Uterus (tissue), 4 donors: ENCODE measurements at places on chromosomes 12 and 14. TPM values are rescaled to one million over a fixed set of nuclear protein-coding genes. Genes with fewer than 3 reads are reported as not detected.

The GDF3 gene
- not detected for total RNA-seq

The SARNP gene
- total RNA-seq, result 60.8 TPM

The AVPR1A gene
- total RNA-seq, result 59.9 TPM

The LRRK2 gene
- total RNA-seq, result 32.8 TPM

The DAO gene
- not detected for total RNA-seq

The CAMKK2 gene
- total RNA-seq, result 7.9 TPM

The LRRC9 gene
- not detected for total RNA-seq

The P2RX2 gene
- total RNA-seq, result not detected

The MIP gene
- not detected for total RNA-seq

The NPFF gene
- not detected for total RNA-seq

The SLC35F4 gene
- total RNA-seq, result 0.88 TPM

The ANO4 gene
- 18.5 TPM for total RNA-seq

The LMNTD1 gene
- not detected for total RNA-seq

The CLEC1B gene
- total RNA-seq, result not detected

The TULP3 gene
- total RNA-seq, result 20.6 TPM

The COX8C gene
- total RNA-seq, result not detected

The GSC gene
- 0.58 TPM for total RNA-seq

The PTCSC3 gene
- total RNA-seq, result not detected

The CCDC60 gene
- not detected for total RNA-seq

The CCDC88C gene
- 3.2 TPM for total RNA-seq

The HRK gene
- total RNA-seq, result 1.5 TPM

The NRXN3 gene
- total RNA-seq, result 2.9 TPM

The TAS2R7 gene
- total RNA-seq, result not detected

The AKAP6 gene
- total RNA-seq, result 34.4 TPM

The CELA1 gene
- total RNA-seq, result not detected

The FAM186B gene
- not detected for total RNA-seq

The CACNA1C gene
- total RNA-seq, result 45.3 TPM

The GRIP1 gene
- total RNA-seq, result 74.8 TPM

The RNASE2 gene
- total RNA-seq, result 0.51 TPM

The STRN3 gene
- total RNA-seq, result 82.0 TPM

The MYH6 gene
- total RNA-seq, result not detected

The OAS1 gene
- total RNA-seq, result 19.8 TPM

The ZCRB1 gene
- total RNA-seq, result 31.6 TPM

The PSMA3 gene
- total RNA-seq, result 61.2 TPM

The KRT82 gene
- total RNA-seq, result not detected

The KRT5 gene
- not detected for total RNA-seq

The WDR89 gene
- total RNA-seq, result 20.3 TPM

The PLD4 gene
- not detected for total RNA-seq

The NXPH4 gene
- total RNA-seq, result 6.3 TPM

The C12orf56 gene
- not detected for total RNA-seq

The GLIPR1L1 gene
- total RNA-seq, result not detected

The SLC6A12 gene
- total RNA-seq, result 2.4 TPM

The DENND5B gene
- 33.0 TPM for total RNA-seq

The ULK1 gene
- total RNA-seq, result 21.8 TPM

The FAM222A gene
- not detected for total RNA-seq

The LYZ gene
- total RNA-seq, result 8.2 TPM

The TCL1B gene
- total RNA-seq, result not detected
